Stimulated activated CD8-positive, alpha-beta memory T cell treated with anti-CD3 and anti-CD28 coated beads, Interleukin-12 subunit alpha, Interleukin-12 subunit beta, amount 100 ng/mL, for 1 hour (primary cell): ENCODE measurements at places on chromosomes 16 and 17.

- no peak for DNase-seq
Measured at GRCh38 chr16:23500862-23501225, 9.4 kb downstream of the GGA2 start.

DNA sequence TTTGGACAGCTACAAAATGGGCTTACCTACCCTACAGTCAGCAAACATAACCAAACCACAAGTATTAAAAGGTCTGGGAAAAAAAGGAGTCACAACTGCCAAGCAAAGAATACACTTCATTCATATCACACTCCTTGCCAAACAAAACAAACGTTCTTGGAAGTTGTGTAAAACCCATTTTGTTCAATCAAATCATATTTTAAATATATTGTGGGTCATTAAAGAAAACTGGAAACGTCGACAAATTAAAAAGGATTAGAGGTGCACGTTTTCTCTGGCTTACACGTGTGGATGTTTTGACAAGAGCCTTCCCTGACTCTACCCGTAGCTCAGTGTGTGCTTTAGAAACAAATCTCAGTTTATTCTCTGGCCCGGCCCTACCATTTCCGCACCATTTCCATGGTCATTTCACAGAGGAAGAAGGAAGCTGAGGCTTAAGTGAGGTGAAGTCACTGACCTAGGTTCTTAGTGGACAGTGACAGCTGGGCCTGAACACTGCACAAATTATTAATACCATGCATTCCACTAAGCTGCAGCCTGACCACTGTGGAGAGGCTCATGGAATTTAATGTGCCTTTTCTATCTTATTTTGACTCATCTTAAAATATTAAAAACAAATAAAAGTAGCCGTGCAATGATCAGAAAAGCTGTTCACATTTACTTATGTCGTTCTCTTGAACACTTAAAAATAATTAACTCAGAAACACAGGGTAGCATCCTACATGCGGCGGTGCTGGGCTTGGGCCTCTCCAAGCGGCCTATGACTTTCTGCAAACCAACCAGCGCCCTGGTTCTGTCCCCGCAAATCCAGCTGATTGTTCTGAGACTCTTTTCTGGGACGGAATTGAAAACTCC is 968 bp downstream of the CEP112 start:
- DNase-seq = no peak

DNA sequence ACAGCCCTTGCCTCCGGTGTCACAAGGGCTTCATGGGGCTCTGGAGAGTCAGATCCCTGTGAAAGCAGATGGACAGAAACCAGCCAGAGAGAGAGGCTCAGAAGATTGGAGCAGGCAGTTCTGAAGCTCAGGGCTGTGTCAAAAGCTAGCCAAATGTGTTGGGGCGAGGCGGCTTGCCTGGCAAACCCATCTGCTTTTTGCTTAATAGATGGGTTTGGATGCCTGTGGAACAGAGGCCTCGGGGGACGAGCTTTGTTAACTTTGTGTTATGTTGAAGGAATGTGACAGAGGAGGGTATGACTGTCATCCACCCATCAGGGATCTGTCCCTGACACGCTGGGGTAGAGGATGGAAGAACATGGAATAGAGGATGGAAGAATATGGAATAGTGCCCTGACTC is 21.0 kb upstream of the SLC12A3 start:
- DNase-seq = no peak

- DNase-seq = no peak
Measured at GRCh38 chr17:33280162-33280943, 12.7 kb downstream of the ASIC2 start.

DNA sequence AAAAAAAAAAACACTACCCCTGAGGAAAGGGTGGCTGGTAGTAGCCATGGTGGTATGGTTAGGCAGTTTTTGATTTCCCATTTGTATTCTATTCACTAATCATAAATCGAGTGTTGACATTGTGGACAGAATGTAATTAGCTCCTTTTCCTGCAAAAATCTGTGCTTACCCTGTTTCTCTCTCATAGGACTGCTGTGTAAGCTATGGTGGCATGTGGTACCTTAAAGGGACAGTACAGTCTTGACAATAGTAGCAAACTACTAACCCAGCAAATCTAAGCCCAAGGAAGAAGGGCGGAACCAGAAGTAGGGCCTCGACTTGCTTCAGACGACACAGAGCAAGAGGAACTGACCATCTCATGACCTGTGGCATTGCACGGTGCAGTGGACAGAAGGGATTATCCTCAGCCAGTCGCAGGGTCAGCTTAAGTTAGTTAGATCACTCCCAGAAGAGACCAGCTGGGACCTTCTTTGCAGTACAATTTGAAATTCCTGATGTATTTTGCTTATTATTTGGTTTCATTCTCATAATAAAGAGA is 36.3 kb downstream of the POLR3E start:
- no peak for DNase-seq

DNA sequence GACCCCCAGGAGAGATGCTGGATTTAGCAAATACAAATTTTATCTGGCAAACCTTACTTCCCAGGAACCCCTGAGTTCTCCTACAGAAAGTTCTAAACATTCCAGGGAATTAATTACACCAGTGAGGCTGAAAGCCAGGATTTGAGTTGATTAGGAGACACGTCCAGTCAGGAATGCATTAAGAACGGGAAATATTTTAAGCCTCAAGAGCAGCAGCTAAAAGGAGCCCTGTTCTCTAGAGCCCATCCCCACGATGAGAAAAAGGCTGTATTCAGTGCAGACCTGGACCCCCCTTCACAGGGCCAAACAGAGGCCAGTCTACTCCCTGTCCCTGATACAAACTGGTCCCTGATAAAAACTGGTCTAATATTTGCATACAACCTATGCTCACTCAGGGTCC is 55.0 kb downstream of the VAT1L start:
- DNase-seq = no peak

GRCh38 chr17:21291357-21291756 is 6.8 kb downstream of the MAP2K3 start:
- DNase-seq = no peak

DNA sequence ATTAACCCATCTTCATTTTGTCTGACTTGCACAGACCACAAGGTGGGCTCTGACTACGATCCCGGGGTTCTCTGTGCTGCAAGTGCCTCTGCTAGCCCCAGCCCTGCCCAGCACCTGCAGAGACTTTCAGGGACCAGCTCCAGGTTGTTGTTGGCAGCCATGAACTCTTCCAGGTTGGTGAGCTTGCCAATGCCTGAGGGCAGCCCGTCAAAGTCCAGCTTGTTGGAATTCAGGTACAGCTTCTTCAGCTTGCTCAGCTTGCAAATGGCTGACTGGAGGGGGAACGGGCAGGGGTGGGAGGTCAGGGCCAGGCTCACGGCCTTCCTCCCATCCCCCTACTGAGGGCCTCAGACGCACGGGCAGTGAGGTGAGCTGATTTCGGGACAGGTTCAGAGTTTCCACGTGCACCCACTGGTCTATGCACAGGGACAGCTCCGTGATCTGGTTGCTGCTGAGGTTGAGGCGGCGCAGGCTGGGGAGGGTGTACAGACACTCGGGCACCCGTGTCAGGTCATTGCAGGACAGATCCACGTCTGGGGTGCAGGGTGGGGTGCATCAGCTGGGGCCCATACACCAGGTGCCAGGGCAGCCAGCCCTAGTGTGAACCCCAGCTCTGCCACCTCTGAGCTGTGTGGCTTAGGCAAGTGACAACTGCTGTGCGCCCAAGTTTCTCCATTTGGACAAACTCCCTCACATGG is 5.2 kb downstream of the FLII start:
- DNase-seq = no peak

DNA sequence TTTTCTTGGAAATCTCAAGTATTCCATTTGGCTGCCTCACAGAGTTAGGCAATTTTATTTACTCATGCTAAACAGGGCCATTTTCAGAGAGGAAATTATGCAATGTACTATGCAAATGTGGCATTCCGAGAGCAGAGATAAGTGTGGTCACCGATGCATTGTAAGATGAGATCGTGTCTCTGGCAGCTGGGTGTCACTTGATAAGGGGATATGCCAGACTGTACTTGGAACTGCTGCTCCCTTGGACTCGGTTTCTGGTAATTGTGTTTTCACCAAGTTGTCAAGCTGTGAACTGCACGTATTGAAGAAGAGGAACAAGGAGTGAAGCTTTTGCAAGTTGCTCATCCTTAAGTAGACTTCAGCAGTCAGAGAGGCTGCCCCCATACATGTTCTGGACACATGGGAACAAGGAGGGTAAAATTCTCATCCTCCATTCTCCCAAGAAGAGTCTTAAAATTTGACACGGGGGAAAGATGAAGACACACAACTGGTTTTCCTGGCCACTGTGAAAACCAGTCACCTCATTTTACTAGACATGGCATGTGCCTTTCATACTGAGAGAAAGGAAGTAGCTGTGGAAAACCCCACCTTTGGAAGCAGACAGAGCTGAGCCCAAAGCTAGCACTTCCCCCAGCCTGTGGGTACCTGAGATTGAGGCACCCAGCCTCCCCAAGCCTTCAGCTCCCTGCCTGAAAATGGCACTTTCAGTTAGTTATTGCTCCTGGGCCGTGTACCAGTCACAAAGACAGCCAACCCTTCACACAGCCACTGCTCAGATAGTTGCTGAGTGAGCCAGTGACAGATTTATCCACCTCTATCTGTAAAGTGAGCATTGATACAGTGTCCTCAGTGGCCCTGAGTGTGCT is 150.7 kb downstream of the SOCS1 start:
- DNase-seq = no peak

DNA sequence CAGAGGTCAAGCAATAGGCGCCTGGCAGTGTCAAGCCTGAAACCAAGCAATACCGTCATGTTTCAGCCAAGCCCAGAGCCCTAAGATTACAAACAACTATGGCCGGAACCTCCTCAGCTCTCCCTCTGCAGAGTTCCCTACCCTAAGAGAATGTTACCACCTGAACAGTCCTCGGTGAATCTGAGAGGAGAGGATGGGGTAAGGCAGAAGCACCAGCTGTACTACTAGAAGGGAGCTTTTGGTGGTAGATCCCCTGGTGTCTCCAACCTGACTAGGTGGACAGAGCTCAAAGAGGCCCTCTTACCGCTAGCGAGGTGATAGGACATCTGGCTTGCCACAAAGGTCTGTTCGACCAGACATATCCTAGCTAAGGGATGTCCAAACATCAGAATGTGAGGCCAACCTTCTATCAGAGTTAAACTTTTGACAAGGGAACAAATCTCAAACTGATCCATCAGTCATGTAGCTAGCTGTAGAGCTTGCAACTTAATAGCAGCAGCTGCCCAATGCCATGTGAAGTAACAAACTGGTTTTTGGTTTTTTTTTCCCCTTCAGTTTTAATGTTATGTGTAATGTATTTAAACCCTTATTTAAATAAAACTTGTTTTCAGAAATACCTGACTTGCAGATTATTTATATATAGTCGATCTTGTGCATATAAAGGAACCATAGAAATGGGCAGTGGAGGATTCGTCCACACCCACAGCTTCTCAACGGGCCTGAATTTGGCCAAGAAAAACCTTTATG is 2.5 kb downstream of the EIF1 start:
- DNase-seq = no peak

DNA sequence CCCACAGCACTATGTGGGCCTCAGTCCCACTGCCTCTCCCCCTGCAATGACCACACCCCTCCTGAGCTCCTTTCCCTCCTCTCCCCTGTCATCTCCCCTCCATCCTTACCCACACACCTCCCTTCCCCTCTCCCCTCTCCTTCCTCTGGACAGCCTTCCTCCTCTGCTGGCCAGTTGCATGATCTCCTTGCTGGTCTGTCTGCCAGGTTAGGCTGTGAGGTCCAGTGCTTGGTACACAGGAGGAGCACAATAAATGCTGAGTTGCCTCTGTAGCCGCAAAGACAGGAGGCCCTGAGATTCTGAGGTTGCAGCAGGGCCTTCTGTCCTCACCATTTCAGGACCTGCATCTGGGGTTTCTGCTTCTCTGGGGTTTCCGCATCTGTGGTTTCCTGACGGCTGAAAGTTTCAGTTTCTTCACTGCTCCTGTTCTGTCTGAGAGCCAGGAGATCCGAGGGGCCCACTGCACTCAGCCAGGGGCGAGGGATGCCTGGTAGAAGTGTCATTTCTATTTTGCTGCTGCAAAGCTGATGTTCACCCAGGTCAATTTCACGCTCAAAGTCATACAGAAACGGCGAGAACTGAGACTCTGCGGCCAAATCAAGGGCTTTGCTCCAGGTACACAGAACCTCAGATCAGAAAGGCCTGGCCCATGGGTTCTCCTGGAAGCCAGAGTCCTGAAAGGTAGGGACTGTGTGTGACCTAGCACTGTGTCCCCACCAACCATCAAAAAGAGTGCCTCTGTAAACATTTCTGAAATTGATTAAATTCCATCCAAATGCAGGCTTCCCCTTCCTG is 4.6 kb upstream of the SLC12A3 start:
- no peak for DNase-seq

DNA sequence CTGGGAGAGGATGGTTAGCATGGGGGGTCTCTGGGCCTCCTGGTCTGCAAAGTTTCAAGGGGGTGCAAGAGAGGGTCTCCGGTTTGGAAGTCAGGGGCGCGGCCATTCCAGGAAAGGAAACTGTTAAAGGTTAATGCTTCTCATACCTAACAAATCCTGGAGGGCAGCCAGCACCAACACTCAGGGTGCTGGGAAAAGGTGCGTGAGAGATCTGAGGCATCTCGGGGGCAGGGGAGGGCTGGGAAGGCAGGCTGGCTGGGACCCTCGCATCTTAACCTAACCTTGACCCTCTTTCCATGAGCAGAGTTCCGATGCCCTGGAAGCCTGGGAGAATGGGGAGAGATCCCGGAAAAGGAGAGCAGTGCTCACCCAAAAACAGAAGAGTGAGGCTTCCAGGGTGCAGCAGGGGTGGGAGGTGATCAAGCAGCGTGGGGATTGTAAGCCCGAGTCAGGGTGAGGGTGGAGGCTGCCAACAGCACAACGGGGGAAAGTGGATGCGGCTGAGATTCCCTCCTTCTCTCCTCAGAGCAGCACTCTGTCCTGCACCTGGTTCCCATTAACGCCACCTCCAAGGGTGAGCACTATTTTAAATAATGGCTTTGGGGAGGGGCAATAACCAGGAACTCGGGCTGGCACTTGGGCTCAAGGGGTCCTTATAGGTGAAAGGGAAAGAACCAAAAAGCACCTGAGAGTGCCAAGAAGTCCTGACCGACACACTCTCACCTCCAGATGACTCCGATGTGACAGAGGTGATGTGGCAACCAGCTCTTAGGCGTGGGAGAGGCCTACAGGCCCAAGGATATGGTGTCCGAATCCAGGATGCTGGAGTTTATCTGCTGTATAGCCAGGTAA is 996 bp downstream of the TNFSF13 start:
- DNase-seq = no peak

GRCh38 chr16:28250999-28251398 is 39.2 kb upstream of the XPO6 start:
- DNase-seq = no peak

GRCh38 chr17:3647769-3648555 is 11.4 kb downstream of the CTNS start:
- DNase-seq = no peak

- no peak for DNase-seq
Measured at GRCh38 chr17:61305024-61305423, 94.6 kb upstream of the TBX2 start.

DNA sequence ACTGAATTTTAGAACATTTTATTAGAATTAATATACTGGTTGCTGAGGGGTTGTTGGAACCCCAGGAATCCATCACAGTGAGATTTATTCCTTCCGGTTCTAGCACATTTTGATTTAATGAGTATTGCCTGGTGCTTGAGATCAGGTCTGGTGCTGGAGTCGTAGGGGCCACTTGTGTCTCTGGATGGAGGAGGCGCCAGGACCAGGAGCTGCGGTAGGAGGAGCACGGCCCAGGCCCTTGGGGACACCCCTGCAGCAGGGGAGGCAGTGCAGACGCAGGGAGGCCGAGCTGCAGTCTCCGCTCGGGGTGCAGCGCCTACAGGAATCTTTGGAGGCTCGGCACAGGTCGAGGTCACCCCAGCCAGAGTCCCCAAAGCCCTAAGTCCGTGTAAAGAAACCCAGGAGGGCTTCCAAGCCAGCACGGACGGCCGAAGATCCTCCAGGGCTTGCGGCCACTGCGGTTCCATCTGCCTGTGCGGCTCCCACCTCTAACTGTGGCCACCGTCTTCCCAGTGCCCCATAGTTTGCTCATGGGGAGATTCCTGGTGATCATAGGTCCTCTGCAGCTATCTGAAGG is 66.2 kb upstream of the CREBBP start:
- DNase-seq = no peak
